ENCODE measurements at places on chromosomes 12 and 14.

- DNase-seq, result no peak
These were observed at the start of gene CEBPE for GRCh38 chr14:23118506-23119362. Gene CEBPE (minus strand): TSS chr14:23119255. CDS start chr14:23119091, 164 bp downstream.

DNA sequence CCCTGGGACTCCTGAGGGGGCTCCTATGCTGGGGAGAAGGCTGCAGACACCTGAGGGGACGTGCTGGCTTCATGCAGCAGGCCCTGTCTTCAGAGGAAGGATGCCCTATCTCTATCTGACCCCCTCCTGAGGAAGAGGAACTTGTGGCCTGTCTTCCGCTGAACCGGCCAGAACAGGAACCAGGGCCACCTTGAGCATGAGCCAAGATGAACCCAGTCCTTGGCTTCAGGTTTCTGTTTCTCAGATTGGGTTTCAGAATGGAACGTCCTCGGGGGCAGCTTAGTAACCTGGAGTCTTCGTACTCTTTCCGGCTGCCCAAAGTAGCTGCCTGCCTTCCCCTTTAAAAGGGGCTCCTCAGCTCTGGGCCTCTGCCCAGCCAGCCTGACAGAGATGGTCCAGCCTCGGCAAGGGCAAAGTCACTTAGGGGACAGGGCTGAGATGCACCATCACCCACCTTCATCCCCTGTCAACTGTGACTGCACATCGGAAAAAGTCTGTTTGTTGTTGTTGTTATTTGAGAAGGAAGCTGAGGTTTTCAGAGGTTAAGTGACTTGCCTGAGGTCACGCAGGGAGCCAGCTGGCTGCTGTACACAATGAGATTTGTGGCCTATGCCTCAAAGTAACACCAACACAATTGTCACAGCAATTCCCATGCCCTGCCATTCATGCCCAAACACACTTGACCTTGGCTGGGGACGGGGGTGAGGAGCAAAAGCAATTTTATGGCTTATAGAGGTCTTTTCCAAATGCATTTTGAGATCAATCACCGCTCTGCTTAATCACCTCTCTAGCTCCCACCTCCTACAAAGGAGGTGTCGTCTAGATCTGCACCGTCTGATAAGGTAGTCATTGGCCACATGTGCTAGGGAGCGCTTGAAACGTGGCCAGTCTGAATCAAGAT, 13.4 kb downstream of the ASB2 start:
- no peak for DNase-seq

- no peak for DNase-seq
These were observed 267.3 kb downstream of the BCAT1 start for GRCh38 chr12:24681570-24681969.

GRCh38 chr12:120944645-120945217, 33.6 kb upstream of the HNF1A start:
- peak; percentile 48 for DNase-seq

DNA sequence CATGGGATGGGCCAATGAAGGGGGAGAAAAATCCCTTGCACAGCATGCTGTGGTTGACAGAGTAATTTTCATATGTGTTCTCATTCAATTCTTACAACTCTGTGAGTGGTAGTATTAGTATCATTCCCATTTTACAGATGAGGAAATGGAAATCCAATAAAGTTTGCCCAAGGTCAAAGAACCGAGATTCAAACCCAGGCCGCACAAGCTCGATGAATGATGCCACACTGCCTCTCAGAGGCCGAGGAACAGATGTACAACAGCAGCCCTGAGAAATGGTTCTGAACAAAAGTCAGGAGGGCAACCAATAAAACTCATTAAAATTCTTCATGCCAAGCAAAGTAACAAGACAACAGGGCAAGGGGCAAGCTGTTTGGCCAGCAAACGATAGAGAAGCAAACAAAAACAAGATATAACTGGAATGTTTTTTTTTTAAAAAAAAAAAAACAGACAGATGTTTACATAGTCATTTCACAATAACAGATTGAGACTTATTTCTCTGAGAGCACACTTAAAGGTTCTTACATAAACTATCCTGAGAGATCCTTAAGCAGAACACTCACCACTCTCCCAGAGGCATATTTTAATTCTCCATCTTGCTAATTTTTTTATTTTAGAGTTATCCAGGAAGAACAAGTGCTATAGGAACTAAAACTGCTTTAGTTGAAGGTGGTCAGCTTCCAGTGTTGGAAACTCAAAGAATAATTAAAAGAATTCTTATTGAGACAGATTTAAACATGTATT, 85.8 kb downstream of the EXOC5 start:
- DNase-seq, result no peak

- no peak for DNase-seq
These were observed 29.4 kb downstream of the TMPO start for GRCh38 chr12:98544751-98545150.

- no peak for DNase-seq
These were observed 127.4 kb downstream of the CALM1 start for GRCh38 chr14:90523961-90524875.

DNA sequence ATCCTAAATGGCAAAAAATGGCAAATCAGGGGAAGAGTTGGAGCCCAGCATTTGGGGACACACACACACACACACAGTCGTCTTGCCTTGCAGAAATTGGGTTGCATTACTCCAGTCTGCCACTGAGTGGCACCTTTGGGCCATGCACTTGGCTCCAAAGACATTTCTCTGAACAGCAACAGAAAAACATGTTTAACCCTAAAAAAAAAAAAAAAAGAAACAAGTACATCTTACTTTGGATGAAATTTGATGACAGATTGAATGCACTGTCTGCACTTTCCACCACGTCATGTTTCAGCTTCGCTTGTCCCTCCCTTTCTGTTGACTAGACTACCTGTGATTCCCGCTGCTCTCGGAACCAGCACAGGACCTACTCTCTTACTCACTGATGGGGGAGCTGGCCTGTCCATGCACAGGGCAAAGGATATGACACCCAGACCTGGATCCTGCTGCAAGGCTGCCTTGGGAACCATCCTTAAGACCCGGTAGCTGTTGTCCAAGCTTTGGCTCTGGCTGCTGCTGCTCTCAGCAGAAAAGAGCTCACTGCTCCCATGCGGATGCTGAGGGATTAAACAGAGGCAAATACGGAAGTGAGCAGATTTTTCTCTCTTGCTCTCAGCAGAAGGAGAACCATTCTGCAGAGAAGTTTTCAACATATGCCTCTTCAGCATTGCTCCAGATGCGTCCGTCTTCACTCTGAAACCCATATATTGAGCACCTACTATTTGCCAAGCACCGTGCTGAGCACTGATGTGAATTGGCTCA, 376.8 kb downstream of the DPF3 start:
- DNase-seq, result peak; percentile 39

DNA sequence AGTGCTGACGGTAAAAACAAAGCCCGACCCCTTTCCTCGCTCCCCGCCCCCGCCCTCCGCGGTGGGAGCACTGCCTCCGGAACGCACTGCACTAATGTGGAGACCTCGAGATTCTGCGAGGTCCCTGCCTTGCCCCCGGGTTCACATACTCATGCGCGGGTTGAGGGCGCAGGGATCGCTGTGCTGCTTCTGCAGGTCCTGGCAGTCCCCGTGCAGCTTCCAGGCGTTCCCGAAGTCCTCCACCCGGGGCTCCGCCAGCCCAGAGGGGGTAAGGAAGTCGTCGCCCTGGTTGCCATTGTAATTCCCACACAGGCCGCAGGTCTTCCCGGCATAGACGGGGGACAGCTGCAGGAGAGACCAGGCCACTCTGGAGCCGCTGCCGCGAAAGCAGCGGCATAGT, 66.8 kb downstream of the VWF start:
- DNase-seq, result no peak

GRCh38 chr12:97283297-97283696, 179.3 kb upstream of the RMST start:
- no peak for DNase-seq

DNA sequence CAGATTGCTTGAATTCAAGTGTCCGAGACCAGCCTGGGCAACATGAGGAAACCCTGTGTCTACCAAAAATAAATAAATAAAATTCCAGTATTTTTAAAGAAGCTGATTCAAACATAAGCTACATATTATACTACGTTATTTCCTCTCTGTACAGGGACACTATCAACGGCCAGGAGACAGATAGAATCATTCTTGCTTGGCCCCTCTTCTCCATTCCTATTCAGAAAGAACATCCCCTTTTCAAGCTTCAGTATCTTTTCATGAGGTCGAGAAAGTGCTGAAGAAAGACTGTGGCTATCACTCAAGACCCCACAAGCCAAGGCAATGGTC, 314 bp upstream of the DHRS7 start:
- no peak for DNase-seq

GRCh38 chr12:43306066-43306465, 245.9 kb downstream of the ADAMTS20 start:
- DNase-seq, result no peak

GRCh38 chr12:58007875-58008274, 66.5 kb downstream of the ATP23 start:
- DNase-seq, result no peak

DNA sequence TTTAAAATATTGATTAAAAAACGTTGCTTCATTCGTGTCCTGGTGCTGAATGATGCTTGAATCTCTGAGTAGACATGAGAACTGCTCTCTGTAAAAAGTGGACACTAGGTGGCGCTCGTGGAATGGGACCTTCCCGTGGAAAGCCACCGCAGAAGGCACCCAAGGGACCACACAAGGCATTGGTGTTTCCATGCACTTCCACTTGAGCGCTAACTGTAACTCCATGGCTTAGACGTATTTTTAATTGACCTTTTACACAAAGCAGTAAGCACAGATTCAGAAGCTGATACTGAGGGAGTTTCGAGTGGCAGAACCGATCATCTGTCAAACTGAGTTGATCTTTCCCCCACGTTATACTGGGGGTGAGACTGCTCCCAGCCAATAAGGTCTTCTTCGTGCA, 135.3 kb downstream of the PRKCH start:
- peak; percentile 71 for DNase-seq

DNA sequence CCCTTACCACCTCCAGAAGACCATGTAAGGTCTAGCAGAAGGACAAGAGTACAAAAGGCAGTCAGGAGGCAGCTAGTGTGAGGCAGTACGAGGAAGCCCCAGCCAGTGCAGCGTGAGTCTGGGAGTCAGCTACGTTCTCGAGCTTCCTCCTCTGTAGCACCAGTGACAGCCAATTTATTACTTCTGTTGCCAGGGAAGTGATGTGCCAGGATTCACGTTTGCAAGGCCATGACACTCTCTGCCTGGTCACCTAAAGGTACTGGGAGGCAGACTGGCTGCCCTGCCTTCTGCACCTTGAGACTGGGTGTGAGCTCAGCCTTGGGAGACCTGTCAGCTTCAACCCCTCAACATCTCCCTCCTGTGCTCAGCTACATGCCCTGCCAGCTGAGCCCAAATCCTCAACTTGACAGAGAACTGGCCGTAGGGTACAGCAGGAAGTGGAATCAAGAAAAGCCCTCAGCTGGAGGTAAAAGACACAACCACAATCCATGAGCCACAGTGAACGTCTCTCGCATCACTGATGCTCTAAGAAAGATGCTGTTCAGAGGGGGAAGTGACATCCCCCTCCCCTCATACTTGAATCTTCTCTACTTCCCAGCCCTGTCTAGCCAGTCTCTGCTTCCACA, 182.5 kb upstream of the RGS6 start:
- DNase-seq, result no peak

- no peak for DNase-seq
These were observed 189.4 kb upstream of the FOXG1 start for GRCh38 chr14:28577187-28577586.

DNA sequence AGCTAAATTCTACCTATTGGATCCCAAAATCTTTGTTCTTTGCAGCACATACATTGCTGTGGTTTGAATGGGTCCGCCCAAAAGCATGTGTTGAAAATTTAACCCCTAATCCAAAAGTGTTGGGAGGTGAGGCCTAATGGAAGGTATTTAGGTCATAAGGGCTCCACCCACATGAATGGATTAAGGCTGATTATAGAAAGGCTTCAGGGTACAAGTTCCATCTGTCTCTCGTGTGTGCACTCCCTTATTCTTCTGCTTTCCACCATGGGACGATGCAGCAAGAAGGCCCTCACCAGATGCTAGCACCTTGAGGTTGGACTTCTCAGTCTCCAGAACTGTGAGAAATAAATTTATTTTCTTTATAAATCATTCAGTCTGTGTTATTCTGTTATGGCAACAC, 190.9 kb downstream of the SOX5 start:
- no peak for DNase-seq

DNA sequence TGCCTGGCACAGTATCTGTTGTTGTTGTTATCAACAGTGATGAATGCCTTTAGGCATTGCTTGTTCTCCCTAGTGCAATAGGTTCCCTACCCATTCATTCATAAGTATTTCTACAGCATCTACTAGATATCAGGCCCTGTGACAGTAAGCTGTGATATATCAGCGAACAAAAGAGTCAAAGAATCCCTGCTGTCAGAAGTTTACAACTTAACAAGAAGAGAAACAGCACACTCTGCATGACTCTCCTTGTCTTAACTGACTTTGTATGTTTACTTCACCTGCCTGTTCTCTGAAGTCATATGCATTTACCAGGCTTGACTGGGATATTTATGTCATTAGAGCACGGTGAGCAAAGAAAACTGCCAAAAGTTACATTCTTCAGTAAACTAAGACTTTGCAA, 452.2 kb upstream of the RPL10L start:
- no peak for DNase-seq

All from stimulated activated CD8-positive, alpha-beta memory T cell treated with anti-CD3 and anti-CD28 coated beads, Interleukin-2, amount 100 ng/mL, for 1 hour (primary cell).